HFFc6 (cell line): ENCODE measurements at places on chromosomes 12 and 14. TPM values are rescaled to one million over a fixed set of nuclear protein-coding genes. Genes with fewer than 3 reads are reported as not detected.

- 0 out of 2 replicates have a peak, but pooled peaks cover 4% of the 10 kb centered on the region for H3K36me3 ChIP-seq
- no peaks in the 10 kb centered on the region for H3K27me3 ChIP-seq
- peak overlapping the region; percentile 97 for H3K27ac ChIP-seq
- peak overlapping the region; percentile 87 for H3K4me3 ChIP-seq
- peaks cover 19% of the 10 kb centered on the region for H3K4me1 ChIP-seq
Measured at GRCh38 chr14:89702073-89702875, 252.3 kb downstream of the EFCAB11 start.

- H3K27ac ChIP-seq = no peak overlapping the region
- H3K27me3 ChIP-seq = peaks cover 2% of the 10 kb centered on the region; the same call in 1 of the 2 replicates
- H3K36me3 ChIP-seq = peaks cover 12% of the 10 kb centered on the region
- H3K4me3 ChIP-seq = no peak overlapping the region
- peaks cover 17% of the 10 kb centered on the region for H3K4me1 ChIP-seq
Measured at GRCh38 chr14:74507840-74508239, 14.3 kb downstream of the ISCA2 start.

DNA sequence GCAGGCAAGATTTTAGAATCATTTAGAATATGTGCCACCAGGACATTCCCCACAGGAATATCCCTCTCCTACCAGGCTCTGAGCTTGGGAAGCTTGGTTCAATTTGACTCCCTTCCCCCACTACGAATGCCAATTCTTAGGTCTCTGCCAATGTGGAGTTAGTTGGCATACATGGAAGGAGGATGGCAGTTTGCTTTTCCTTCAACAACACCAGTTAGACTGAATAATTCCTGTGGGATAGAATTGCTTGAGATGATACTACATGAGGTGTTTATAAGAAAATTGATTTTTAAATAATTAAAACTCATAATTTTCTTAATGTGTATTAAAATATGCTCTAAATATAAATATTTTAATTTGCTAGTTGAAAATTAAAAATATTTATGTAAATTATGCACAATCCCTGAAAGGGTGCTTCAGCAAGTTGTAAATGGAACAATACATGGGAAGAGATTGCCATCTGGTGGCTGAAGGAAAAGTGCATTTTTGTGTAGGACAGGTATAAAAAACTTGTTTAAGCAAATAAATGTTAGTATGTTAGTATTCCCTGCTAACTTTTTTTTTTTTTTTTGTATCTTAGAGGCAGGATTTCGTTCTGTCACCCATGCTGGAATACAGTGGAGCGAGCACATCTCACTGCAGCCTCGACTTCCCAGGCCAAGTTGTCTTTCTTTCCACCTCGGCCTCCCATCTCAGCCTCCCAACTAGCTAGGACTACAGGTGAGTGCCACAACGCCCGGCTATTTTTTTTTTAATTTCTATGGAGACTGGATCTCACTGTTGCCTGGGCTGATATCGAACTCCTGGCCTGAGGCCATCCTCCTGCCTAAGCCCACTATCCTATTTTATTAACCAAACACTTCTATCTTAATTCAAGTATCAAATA lies 25.8 kb upstream of the STRAP start:
- H3K4me3 ChIP-seq = peak overlapping the region; percentile 16; the same call in 1 of the 2 replicates
- H3K36me3 ChIP-seq = no peaks in the 10 kb centered on the region
- H3K4me1 ChIP-seq = peaks cover 43% of the 10 kb centered on the region
- no peaks in the 10 kb centered on the region for H3K27me3 ChIP-seq

DNA sequence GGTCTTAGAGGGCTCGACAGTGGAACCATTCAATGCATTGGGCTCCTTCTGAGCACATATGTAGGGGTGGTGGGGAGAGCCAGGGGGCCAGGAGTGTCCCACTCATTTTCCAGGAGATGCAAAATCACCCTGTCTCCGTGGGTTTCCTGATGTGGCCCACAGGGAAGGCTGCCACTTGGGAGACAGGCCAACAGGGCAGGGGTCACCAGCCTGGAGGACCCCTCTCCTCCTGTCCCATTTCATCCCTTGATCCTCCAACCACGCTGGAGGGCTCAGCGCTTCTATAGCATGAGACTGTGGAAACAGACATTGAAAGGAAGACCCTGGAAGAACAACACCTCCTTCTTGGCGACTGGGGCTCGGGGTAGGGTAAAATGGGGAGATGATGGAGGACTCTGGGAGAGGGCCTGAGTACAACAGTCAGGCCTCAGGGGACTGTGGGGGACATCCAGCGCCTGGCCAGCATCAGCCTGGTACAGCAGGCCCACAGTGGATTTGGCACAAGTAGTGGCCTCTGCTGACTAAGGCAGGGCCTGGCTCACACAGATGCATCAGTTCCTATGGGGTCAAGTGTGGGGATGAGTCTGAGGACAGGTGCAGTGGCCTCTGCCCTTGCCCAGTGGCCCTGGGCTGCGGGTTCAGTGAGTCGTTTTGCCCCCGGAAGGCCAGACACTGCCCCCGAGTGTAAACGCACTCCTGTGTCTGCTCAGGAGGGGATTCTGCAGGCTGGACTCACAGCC lies 68.0 kb downstream of the PRIMA1 start:
- H3K4me1 ChIP-seq = no peaks in the 10 kb centered on the region
- H3K4me3 ChIP-seq = no peak overlapping the region
- no peak overlapping the region for H3K27ac ChIP-seq
- 0 out of 2 replicates have a peak, but pooled peaks cover 4% of the 10 kb centered on the region for H3K36me3 ChIP-seq
- peaks cover 3% of the 10 kb centered on the region for H3K27me3 ChIP-seq

GRCh38 chr12:15497671-15498292 lies 175.5 kb downstream of the PTPRO start:
- no peak overlapping the region for H3K27ac ChIP-seq
- no peaks in the 10 kb centered on the region for H3K36me3 ChIP-seq
- no peaks in the 10 kb centered on the region; the same call in 1 of the 2 replicates for H3K27me3 ChIP-seq

GRCh38 chr14:36718216-36718615 lies 56.6 kb downstream of the PAX9 start:
- no peak for DNase-seq
- H3K27ac ChIP-seq = no peak overlapping the region
- H3K4me1 ChIP-seq = no peaks in the 10 kb centered on the region
- peaks cover 2% of the 10 kb centered on the region; the same call in 1 of the 2 replicates for H3K27me3 ChIP-seq
- H3K4me3 ChIP-seq = no peak overlapping the region

DNA sequence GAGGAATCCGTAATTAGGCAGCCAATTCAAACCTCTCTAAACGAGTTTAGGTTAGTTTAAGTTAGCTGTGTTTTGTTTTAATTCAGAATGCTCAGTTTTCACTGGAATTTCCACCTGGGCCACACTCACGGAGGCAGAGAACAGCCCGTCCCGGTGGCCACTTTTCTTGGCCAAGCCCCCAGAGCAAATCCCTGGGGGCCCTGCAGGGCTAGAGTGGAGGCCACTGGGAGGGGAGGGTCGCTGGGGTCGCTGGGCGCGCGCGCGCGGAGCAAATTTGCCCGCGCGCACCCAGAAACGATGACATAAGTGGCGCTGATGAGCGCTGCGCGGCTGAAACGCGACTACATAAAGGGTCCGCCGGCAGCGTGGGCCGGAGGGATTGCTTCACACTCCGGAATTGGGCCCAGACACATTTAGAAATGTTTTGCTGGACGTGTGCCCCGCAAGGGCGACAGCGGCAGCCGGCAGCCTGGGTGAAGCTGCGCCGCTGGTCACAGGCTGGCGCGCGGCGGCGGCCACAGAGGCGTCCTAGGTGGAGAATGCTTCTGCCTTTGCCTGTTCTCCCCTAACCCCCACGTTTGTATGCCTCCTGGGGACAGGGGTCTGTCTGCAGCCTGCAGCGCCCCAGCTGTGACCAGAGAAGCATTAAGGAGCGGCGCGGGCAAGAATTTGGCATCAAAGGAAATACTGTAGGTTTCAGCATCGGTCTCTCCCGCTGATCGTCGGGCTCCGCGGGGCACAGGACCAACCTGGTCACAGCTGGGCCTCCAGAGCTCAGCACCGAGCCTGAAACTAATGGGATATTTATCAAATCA lies 37.9 kb upstream of the TBX5 start:
- H3K4me1 ChIP-seq = peaks cover 5% of the 10 kb centered on the region
- H3K36me3 ChIP-seq = peaks cover 2% of the 10 kb centered on the region
- no peak overlapping the region for H3K4me3 ChIP-seq

The KLRC4 gene
- total RNA-seq = not detected in 2 replicates

The RASAL1 gene
- total RNA-seq = not detected in 2 replicates

The PAH gene
- total RNA-seq = not detected in 3 replicates

The CLEC2D gene
- total RNA-seq = 0.69 to 2.1 TPM (median 1.2 TPM) in 3 replicates

The MYF5 gene
- not detected in 3 replicates for total RNA-seq

The RBP5 gene
- not detected in 3 replicates for total RNA-seq

The CD4 gene
- 0.11 TPM in 1 of 2 replicates, not detected in the other for total RNA-seq

The STYX gene
- 24.7 to 31.6 TPM (median 29.6 TPM) in 3 replicates for total RNA-seq
